Activated T-helper 1 cell treated with anti-CD3 and anti-CD28 coated beads, Interleukin-2, amount 50 U/mL, for 16 hours (primary cell): ENCODE measurements at places on chromosomes 2 and 18.
A peak's percentile ranks its signal among the peaks of the same experiment; 100 is the strongest.

DNA sequence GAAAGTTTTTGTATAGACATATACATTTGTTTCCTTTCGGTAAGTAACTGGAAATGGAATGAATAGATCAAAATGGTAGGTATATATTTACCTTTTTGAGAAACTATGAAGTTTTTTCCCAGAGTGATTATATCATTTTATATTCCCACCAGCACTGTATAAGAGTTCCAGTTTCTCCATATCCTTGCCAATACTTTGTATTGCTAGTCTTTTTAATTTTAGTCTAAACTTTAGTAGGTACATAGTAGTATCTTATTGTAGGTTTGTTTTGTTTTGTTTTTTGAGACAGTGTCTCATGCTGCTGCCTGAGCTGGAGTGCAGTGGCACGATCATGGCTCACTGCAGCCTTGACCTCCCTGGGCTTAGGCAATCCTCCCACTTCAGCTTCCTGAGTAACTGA is 56.6 kb downstream of the AGPS start:
- no peak for DNase-seq

GRCh38 chr18:55265130-55265675 is 305.9 kb upstream of the CCDC68 start:
- DNase-seq: no peak

- no peak for DNase-seq
These were observed 81.3 kb downstream of the CLHC1 start for GRCh38 chr2:55150834-55151233.

DNA sequence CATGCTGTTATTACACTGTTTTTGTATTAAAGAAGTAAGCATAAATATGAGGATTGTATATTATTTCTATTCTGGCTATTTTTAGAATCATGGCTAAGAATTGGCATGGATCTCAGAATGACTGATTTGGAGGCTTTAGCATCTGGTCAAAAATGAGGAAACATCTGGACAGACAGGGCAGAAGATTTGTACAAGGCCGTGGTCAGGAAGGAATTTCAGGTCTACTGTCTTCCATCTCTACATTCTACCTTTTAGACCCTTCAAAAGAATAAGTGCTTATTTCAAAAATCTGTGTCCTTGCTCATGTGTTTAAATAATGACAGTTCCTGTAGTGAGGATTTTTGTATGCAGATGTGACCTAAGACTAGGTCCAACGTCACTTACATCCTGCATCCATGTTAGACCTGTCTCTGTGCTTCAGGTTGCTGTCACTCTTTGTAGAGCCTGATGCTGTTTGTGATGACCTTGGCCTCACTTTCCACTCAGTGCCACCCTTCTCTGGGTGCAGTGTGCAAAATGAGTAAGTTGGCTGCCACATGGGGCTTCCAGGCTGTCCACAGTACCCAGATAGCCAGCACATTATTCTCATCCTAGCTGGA is 54.7 kb upstream of the B3GNT2 start:
- DNase-seq: no peak

- no peak for DNase-seq
These were observed 4.7 kb upstream of the IL36G start for GRCh38 chr2:112973156-112973555.

GRCh38 chr2:10278763-10279471 is 23.8 kb upstream of the HPCAL1 start:
- no peak for DNase-seq

DNA sequence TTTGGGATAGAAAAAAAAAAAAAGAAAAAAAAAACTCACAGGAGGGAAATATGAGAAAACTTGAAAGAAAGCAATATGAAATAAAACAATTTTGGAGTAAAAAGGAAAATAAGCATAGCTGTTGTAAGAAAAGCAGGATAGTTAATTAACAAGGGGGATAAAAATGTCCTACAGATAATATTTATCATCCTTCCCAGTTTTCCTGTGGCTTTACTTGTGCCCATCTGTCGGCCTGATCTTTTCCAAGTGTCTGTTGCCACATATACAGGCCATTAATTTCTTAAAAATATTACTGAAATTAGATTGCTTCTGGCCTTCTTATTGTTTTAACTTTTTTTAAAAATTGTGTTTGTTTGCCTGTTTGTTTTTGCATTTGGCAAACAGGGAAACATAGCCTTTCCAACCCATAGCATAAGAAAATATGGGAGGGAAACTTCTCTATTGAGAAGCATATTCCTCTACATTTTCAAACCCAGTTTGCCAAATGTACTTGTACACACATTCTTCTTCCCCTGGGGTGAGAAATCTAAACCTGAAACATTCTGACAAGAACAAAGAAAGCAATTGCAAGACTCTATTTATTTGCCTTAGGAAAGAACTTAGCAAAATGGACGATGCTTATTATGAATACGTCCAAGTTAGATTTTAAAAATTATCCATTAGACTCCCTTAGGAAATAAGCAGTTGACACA is 272.3 kb downstream of the CDH20 start:
- no peak for DNase-seq

DNA sequence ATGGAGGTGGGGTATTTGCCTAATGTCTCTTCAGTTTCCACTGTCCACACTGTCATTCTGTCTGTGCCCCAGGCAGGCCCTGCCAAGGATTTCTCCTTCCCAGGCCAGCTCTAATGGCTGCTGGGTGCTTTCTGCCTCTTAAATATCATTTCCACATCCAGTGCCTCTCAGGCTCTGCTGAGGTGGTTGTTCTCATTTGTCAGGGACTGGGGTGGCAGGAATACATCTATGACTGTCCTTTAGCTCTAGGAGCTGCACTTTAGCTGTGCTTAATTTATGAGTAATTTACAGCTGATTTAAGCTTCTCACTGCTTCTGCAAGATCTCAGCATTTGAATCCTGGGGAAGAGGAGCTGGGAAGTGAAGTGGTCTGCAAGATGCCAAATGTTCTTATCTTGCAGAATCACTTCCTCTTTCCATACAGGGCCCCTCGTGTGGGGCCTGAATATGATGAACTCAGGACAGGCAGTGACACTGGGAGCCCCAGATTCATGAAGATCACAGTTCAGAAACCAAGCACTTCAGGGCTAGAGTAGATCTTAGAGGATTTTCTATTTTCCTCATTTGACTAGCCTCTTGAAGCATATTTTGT is 150.2 kb downstream of the FSHR start:
- no peak for DNase-seq

- DNase-seq: no peak
These were observed 39.2 kb downstream of the STAT1 start for GRCh38 chr2:190974629-190975361.

DNA sequence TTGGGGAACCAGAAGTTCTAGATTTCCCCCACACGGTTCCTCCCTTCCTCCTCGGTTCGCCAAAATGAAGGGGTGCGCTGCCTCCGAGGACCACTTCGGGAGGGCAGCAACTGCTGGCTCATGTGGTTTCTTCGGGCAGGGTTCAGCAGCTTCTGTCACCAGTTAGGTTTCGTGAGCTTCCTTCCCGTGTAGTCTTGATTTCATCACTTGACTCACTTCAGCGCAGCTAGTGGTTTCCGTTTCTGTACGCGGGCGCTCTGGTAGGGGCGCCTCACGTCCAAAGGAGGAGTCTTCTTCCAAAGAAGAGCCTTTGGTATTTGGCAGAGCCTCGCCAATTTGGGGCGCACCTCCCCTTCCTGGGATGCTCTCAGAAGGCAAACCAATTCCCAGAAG is 485 bp upstream of the GALNT3 start:
- peak; percentile 23 for DNase-seq

DNA sequence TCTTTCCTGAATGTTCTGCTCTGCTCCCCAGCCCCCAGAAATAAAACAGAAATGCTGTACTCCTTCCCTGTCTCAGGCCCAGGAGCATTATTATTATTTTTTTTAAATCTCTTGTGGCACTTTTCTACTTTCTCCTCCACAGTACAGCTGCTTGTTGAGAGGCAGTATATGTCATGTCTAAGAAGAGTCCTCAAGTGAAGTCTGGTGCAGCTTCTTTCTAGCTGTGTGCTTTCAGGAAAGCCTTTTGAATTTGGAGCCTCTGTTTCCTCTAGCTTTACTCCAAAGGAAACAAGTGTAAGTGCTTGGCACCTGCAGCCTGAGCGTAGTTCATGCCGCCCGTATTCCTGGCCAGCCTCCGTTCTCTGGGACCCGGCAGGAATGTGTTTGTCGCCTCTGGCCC is 22.4 kb downstream of the AGAP1 start:
- no peak for DNase-seq

- DNase-seq: no peak
These were observed 695.5 kb upstream of the DDX18 start for GRCh38 chr2:117118994-117119393.

GRCh38 chr18:50398947-50399346 is 24.1 kb downstream of the SKA1 start:
- DNase-seq: no peak

DNA sequence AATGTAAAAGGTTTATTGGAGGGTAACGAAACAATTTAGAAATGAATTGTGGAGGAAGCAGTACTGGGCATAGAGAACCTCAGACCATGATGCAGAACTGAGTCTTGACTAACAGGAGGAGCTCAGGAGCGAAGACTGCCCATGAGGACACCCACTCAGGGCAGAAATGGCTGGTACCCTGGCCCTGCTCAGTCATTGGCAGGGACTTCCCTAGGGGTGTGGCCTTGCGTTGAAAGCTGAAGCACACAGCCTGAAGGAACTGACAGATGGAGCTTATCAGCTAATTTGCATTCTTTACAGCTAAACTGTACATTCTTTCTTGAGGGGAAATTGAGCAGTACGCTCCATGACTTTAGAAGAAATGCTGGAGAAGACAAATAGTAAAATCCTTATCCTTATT is 57.1 kb downstream of the PDK1 start:
- no peak for DNase-seq
